Jurkat, Clone E6-1 (cell line): ENCODE measurements at places on chromosomes 2 and 18.

- DNase-seq = no peak
Measured at GRCh38 chr2:112936927-112937232, 25.9 kb downstream of the IL37 start.

- no peak for DNase-seq
Measured at GRCh38 chr2:30714811-30715709, 92.2 kb downstream of the CAPN13 start.

- no peak for DNase-seq
Measured at GRCh38 chr2:39464864-39465263, 27.8 kb upstream of the MAP4K3 start.

GRCh38 chr18:51668101-51668500 is 470.6 kb upstream of the MEX3C start:
- peak; percentile 45 for DNase-seq

GRCh38 chr2:176103194-176103593 is 3.6 kb downstream of the HOXD12 start:
- DNase-seq = no peak

DNA sequence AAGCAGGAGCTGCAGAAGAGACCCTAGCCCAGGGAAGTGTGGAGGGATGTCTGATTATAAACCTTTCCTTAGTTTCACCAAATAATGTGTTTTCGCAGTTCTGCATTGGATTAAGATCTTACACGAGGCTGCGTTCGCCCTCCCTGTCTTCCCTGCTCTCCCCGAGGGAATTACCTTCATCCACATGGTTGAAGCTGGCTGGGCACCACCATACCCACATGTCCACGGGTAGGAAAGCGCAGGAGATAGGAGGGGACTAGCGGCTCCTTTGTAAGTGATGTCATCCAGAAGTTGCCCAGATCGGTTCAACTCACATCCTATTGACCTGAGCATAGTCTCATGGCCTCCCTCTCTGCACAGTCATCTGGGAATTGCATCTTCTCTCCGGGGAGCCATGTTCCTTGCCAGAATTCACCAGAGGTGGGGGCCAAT is 1.1 kb downstream of the TTL start:
- no peak for DNase-seq

DNA sequence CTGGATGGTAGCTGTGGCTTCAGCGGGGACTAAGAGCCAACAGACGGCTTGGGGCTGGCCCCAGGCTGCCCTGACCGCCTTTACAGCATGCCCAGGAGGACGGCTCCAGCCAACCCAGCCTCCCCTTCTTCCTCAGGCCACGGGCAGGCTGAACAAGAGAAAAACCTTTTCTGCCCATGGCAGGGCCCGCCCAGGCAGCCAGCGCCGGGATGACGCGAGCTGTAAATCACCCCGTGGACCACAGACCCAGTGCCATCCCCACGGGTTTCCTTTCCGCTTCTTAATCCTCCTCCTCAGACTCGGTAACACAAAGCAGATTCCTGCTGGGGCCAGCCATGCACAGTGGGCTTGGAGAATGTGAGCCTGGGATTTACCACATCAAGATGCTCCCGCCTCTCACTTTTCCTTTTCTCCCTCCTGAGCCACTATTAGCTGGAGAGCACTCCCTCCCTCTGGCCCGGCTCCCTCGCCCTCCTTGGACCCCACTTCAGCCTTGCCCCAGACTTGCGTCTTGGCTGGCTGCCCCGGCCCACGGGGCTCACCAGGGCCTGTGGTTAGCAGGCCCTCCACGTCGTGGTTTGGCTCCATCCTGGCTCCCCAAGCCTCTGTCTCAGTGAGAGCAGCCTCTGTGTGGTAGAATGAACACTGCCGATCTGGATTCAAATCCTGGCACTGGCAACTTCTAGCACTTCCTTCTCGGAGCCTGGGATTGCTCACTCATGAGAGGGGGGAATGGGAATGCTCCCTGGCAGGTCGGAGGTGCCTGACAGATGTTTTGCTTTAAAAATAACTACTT is 31.4 kb downstream of the ATOH8 start:
- DNase-seq = no peak

GRCh38 chr2:88896971-88897370 is 205.5 kb downstream of the RPIA start:
- no peak for DNase-seq

GRCh38 chr2:39516347-39517101 is 79.4 kb upstream of the MAP4K3 start:
- DNase-seq = no peak

GRCh38 chr18:63298400-63299365 is 20.9 kb downstream of the BCL2 start:
- DNase-seq = no peak

- DNase-seq = no peak
Measured at GRCh38 chr2:100252811-100253698, 69.2 kb downstream of the LONRF2 start.

GRCh38 chr2:239035361-239035814 is 187.5 kb downstream of the TWIST2 start:
- DNase-seq = no peak

- DNase-seq = no peak
Measured at GRCh38 chr18:42654556-42654955, 460.9 kb downstream of the RIT2 start.

DNA sequence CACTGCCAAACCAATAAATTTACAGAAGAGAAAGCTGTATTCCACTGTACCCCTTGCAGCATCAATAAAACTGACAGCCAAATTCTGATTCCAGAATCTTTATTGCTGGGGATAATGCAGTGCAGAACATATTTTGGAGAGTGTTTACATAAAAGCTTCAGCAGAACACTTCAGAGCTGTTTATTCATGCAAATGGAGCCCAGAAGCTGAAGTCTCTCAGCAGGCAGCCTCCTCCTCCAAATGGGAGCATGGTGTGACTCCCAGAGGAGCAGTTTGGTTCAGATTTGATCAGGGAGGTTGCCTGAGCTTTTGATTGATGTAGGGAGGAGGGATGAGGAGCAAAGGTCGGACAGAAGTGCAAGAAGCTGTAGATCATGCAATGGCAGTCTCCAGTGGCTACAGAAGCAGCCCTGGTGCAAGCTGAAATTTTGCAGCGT is 22.4 kb downstream of the LHCGR start:
- no peak for DNase-seq

DNA sequence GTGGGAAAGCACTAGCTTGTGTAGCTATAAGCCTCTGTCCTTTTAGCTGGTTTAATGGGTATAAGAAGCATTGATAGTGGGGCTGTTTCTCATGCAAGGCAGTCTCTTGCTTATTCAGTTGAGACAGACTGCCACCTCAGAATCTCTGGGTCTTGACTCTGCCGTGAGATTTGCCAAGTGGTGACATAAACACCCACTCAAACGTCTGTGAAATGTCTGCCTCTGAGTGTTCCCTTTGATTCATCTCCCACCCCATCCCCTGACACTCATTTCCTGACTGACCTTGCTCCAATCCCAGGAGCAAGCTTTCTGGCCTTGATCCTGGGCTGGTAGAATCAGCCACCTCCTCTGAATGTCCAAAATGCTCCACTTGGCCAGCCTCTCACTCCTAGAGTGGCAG is 141.9 kb upstream of the RBMS1 start:
- no peak for DNase-seq

- peak; percentile 42 for DNase-seq
Measured at GRCh38 chr2:96116424-96116878, at the start of gene ADRA2B. Gene ADRA2B, minus strand, starts transcription at chr2:96116571. Its CDS starts 422 bp downstream, at chr2:96116149.

DNA sequence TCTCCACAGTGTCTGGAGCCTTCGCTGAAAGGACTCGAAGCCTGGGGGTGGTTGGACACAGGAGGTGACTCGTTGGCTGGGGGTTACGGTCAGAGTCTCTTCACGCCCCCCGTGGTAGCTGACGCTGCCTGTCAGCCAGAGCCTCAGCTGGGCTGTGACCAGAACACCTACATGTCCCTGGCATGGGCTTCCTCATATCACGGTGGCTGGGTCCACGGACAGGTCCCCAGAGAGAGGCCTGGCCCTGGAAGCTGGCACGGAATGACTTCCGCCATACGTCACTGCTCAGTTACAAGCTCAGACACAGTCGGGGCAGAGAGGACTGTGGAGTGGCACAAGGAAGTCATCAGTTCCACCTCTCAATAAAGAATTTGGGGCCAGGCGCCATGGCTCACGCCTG is 28.5 kb downstream of the ITGB1BP1 start:
- DNase-seq = no peak
